ENCODE measurements at places on chromosomes 2 and 18.
A peak's percentile ranks its signal among the peaks of the same experiment; 100 is the strongest.

- no peak for DNase-seq
Measured at GRCh38 chr2:121819846-121820245, 64.4 kb downstream of the TSN start.

- DNase-seq = no peak
Measured at GRCh38 chr2:206353685-206354084, 79.2 kb downstream of the ZDBF2 start.

DNA sequence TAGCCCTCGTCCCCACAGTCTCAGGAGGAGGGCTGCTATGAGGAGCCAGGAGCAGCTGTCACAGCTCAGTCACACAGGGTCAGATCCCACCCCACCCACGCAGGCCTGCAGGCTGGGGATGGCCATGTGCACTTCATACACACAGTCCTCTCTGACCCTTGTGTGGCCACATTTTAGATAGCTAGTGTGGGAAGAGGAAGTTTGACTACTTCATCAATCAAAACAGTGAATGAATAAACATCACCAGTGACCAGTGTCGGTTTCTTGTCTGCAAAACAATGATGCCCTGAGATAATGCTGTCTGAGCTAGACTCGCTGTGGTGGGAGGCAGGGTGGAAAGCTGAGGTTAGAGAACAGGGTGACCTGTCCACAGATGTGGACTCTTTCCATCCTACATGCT, 107.1 kb downstream of the PIEZO2 start:
- no peak for DNase-seq

GRCh38 chr2:233228376-233228775, 23.1 kb upstream of the ATG16L1 start:
- no peak for DNase-seq

DNA sequence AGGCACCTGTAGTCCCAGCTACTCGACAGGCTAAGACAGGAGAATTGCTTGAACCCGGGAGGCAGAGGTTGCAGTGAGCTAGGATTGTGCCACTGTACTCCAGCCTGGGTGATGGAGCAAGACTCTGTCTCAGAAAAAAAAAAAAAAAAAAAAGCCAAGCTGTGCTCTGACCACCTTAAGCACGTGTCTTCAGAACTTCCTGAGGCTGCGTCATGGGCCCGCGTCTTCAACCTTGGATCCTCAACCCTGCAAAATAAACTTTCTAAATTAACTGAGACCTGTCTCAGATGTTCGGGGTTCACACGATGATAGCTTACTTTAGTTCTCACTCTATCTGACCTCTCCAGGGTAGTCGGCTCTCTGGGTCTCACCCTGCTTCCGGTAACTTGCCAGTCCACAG, 65.8 kb upstream of the CABLES1 start:
- DNase-seq = no peak

- no peak for DNase-seq
Measured at GRCh38 chr2:217973008-217973787, 29.6 kb downstream of the TNS1 start.

GRCh38 chr18:13608791-13609532, 117.4 kb downstream of the FAM210A start:
- DNase-seq = no peak

DNA sequence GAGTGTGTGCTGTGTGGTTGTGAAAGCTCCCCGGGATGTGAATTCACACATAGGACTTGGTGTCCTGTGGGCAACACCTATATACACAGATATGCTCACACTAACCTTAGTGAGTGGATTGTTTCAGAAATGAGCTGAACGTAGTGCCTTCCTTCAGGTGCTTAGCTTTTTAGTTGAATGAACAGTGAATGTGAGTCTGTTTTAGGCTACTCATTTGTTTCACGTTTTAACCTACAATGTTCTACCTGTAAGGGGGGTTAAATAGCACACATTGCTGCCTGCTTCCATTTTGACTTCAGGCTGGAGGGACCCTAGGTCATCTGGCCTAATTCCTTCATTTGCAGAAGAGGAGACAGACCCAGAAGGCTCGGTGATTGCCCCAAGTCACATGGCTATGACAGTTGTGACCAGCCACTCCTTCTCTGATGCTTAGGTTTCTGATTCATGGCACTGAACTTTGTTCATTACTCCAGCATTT, 1.0 kb downstream of the PLEK start:
- no peak for DNase-seq

DNA sequence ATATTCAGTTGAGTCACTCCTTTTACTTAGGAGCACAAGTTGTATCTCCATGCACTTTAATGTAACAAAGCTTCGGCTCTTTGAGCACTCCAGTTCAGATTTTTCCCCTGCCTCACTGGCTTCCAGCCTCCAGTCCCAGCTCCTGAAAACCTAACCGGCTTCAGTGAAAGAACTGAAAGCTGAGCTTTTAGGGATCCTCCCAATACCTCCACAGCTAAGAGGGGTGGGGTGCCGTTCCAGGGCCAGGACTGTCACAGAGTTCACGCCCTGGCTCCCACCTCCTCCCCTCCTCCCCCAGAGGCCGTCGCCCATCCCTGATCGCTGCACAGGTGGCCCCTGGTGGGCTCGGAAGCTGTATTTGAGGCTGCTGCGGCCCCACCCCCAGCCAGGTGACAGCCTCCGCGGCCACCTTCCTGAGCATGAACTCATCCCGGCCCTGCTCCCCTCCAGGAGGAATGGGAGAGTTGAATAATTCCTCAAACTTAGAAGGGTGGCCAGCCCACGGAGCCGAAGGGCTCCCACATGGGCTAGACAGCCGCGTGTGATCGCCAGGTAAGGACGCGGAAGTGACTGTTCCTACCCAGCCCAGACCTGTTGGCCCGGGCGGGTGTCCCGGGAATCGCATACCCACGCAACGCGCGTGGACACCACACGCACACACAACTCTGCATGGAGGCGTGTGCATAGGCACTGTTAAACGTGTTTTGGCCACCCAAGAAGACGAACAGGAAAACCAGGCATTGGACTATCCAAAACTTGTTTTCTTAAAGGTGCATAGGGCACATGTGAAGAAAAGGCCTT, 1.8 kb downstream of the MYO5B start:
- DNase-seq = no peak

GRCh38 chr18:23599809-23600208, 13.5 kb upstream of the NPC1 start:
- DNase-seq = no peak

GRCh38 chr2:44215827-44216226, 47.2 kb downstream of the PPM1B start:
- no peak for DNase-seq

GRCh38 chr2:84717302-84717701, 163.6 kb downstream of the TRABD2A start:
- no peak for DNase-seq

DNA sequence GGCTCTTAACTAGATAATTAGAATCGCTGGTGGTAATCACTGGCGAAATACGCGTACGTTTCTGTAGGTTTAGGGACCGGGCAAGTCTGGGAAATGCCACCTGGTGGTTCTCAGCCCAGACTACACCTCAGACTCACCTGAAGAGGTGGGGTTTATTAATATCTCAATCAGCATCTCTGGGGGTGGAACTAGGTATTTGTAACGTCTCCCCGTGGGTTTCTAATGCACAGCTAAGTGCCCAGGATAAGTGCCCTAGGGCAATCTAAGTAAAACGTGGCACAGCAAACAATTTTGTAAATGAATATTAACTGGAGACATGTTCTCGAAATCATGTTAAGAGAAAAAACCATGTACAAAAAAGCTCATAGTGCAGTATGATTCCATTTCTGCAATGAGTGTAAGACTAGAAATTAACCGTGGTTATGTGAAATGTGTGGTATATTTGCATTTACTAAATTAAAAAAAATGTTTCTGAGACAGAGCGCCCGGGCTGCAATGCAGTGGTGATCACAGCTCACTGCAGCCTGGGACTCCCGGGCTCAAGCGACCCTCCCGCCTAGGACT, 760 bp upstream of the CNOT11 start:
- DNase-seq = peak; percentile 50

DNA sequence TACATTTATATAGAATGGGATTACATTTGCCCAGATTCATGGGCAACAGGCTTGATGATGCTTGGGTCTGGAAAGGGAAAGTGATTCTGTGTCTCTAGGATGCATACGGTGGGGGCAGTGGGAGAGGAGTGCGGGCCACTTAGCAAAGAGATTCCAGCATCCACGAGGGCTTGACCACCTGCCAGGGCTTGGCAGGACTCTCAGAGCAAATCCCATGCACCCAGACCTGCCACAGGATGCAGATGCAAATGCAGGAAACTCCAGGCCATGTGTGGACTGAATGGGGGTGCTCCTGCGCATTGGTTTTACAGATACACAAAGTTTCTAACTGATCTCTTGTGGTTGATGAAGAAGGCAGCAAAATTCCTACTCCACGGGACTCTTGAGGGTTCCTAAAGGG, 334.7 kb downstream of the CYRIA start:
- no peak for DNase-seq

- DNase-seq = no peak
Measured at GRCh38 chr2:166278856-166279255, 96.9 kb downstream of the SCN9A start.

- no peak for DNase-seq
Measured at GRCh38 chr2:28956415-28956826, 24.7 kb upstream of the TOGARAM2 start.

GRCh38 chr2:241545106-241545505, 13.4 kb upstream of the BOK start:
- no peak for DNase-seq

GRCh38 chr18:62829936-62830335, 114.6 kb downstream of the PHLPP1 start:
- no peak for DNase-seq

DNA sequence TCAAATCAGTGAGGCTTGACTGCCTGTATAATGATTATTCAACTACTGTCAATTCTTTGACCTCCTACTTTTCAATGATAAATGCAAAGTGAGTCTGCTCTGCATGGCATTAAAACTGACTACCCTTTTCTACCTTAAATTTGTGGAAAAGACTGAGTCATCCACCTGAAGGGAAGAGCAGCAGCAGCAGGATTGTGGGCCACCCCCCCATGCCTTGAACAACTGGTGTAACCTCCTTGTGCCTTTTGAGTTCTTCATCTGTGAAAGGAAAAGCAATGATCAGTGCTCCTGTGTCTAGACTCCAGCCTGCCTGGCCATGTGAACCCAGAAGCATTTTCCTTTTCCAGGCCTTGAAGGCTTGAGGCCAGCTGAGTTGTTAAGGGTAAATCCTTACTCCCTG, 102.9 kb downstream of the OSR1 start:
- no peak for DNase-seq

DNA sequence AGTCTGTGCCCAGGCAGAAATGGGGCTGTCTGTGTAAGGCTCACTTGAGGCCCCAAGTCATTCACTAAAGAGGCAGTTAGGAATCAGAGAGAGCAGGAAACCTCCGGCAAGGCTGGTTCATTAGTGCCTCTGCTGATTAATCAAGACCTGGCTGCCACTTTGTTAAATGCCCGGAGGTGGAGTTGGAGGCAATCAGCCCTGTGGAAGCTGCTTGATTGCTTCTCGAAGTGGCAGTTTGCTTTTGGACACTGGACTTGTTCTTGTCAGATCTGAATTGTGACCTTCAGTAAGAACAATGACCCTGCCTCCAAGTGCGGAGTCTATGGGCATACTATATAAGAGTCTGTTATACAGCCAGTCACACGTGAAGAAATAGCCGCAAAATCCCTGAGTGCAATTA, 183.9 kb upstream of the LINC00305 start:
- DNase-seq = no peak

DNA sequence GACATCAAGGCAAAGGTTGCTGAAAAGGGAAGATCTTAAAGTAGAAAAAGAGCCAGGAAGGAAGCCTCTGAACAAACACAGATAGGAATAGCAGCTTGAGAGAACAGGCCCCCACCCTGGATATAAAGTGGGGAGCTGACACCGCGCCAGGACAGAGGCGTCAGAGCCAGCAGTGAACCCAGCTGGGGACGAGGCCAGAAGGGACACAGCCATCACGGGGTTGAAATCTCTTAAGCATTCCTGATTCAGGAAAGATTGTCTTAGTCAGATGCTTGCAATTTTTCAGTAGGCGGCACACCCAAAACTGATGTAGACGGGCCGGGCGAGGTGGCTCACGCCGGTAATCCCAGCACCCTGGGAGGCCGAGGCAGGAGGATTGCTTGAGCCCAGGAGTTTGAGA, 93.8 kb upstream of the PHLPP1 start:
- no peak for DNase-seq

- DNase-seq = no peak
Measured at GRCh38 chr2:238927746-238928519, 80.0 kb downstream of the TWIST2 start.

- no peak for DNase-seq
Measured at GRCh38 chr2:127651381-127651809, 5.4 kb downstream of the GPR17 start.

GRCh38 chr2:212173756-212174510, 364.7 kb downstream of the ERBB4 start:
- no peak for DNase-seq

DNA sequence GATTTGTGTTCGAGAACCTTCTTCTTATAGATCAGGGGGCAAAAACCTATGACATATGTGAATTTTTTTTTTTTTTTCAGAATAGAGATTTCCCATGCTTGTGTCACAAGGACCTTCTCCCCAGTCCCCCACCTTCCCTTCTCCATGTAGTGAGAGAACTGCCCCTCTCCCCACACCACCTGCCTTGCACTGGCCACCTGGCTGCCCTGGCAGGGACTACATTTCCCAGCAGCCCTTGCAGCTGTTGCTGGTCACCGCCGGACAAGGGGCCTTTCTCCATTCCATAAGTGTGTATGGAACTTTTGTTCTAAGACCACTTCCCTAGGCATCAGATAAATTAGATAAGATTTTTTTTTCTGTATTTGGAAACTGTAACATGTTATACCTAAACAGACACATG, 22.2 kb downstream of the MBP start:
- DNase-seq = no peak

- peak; percentile 11 for DNase-seq
Measured at GRCh38 chr2:224954980-224955379, 87.3 kb downstream of the DOCK10 start.

- DNase-seq = no peak
Measured at GRCh38 chr2:218389333-218390150, 7.5 kb downstream of the SLC11A1 start.

GRCh38 chr2:69493268-69493667, 56.0 kb upstream of the NFU1 start:
- no peak for DNase-seq

GRCh38 chr2:70916291-70916690, 19.4 kb upstream of the ATP6V1B1 start:
- DNase-seq = no peak

DNA sequence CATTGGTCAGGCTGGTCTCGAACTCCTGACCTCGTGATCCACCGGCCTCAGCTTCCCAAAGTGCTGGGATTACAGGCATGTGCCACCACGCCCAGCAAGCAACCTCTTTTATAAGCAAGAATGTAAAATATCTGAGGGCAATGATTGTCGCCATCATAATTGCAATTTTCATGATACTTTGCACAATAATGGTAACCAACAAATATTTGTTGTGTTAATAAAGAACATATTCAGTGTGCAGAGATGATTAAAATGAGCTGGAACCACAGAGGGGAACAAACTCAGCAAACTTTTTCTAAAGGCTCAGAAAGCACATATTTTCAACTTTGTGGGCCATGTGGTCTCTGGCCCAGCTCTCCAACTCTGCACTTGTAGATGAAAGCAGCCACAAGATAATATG, 115.2 kb upstream of the SIX2 start:
- no peak for DNase-seq
